ENCODE measurements at places on chromosomes 7 and 10.

DNA sequence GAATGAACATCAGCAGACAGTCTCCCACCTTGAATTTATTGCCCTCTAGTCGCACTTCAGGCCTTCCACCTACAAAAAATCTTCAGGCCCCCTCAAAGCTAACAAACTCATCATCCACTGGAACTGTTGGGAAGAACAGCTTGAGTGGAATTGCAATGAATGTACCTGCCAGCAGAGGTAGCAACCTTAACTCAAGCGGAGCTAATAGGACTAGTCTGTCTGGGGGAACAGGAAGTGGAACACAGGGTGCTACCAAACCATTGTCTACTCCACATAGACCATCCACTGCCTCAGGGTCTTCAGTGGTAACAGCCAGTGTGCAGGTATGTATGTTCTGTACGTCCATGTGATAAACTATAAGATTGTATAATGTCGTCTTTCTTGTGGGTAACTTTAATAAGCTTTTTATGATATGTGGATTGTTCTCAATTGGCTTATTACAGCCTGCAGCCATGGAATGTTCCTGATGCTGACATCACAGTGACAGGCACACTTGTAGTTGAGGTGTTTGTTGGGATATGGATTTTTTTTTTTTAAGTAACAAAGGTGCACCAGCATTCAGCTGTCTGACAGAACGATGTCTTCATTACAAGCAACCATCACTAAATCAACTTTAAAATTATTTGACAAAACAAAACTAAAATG is 53.3 kb downstream of the UBN2 start:
- no peak for DNase-seq

GRCh38 chr7:25696571-25696970 is 455.4 kb upstream of the NFE2L3 start:
- DNase-seq: no peak

DNA sequence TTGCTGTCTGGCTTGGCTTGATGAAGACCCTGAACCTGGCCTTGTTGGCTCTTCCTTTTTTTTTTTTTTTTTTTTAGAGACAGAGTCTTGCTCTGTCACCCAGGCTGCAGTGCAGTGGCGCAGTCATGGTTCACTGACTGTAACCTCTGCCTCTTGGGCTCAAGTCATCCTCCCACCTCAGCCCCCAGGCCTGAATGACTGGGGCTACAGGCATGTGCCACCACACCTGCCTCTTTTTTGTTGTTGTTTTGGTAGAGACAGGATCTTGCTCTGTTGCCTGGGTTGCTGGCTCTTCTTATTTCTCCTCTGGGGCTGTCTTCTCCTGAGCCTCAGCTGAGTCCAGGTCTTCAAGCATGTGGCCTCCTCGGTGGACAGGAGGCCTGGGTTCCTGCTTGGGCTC is 44.7 kb downstream of the PRF1 start:
- no peak for DNase-seq

GRCh38 chr10:60348982-60349381 is 40.7 kb downstream of the ANK3 start:
- DNase-seq: no peak

DNA sequence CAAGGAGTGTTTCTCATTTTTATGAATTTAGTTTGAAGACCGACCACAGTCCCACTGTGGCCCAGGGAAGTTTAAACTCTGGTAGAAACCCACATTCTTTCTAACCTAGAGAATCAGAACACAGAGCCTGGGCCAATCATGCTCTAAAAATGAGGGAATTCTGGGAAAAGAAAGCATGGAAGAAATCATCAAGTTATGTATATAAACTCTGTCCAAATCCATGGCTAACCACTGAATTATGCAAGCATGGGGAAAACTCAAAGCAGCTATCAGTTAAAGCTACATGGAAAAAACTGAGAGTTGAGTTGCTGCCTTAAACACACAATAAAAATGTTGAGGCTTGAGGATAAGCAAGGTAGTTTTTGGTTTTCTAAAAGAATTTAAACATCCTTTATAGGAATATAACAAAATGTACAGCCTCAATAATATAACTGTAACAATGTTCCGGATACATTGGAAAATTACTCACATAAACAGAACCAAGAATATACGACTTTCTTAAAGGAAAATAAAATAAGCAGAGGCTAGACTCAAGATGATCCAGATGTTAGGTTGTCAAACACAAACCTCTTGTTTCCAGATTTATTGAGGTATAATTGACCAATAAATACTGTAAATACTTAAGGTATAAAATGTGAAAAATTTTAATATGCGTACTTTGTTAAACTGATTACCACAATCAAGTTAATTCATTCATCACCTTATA is 311.2 kb upstream of the GNAI1 start:
- DNase-seq: no peak

- no peak for DNase-seq
These were observed 96.6 kb upstream of the KLF6 start for GRCh38 chr10:3881622-3882021.

DNA sequence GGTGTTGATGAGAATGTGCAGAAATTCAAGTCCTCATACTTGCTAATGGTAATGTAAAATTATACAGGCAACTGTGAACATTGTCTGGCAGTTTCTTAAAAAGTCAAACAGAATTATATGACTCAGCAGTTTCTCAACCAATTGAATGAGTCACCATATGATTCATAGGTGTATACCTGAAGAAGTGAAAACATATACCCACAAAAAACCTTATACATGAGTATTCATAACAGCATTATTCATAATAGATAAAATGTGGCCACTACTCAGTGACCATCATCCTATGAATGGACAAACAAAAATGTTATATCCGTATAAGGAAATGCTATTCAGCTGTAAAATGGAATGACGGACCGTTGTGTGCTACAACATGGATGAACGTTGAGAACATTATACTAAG is 253.5 kb downstream of the MALRD1 start:
- DNase-seq: no peak

GRCh38 chr10:98422182-98422581 is 7.2 kb upstream of the PYROXD2 start:
- DNase-seq: no peak

DNA sequence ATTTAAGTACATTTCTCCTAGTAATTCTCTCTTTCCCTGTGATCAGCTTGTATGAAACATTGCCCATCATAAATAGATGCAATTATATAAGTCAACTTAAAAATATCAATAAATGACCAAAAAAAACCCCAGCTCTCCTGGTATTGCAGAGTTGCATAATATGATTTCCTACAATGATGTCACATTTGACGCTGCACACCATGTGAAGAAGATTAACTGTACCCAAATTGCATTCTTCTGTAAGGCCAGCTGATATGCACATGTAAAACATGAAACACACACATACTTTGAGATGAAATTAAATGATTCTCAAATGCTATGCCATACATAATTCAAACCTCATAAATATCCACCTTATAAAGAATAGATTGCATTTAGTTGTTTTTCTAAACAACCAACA is 115.5 kb downstream of the AGMO start:
- no peak for DNase-seq

DNA sequence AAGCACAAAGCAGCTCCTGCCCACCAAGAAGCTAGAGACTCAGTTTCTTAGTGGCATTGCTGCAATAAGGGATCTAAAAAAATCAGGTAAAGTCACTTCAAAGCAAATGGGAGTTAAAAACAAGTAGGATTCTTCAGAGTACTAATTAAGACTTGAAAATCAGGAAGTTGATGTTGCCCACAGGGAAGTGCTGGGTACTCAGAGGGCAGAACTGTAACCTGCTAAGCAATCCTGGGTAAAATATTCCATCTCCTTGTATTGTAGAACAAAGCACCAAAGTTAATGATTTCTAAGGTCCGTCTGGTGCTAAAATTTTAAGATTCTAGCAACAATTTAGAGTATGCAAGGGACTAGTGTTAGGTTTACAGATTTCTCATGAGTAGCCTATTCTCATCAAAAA is 8.3 kb downstream of the PEX1 start:
- DNase-seq: no peak

DNA sequence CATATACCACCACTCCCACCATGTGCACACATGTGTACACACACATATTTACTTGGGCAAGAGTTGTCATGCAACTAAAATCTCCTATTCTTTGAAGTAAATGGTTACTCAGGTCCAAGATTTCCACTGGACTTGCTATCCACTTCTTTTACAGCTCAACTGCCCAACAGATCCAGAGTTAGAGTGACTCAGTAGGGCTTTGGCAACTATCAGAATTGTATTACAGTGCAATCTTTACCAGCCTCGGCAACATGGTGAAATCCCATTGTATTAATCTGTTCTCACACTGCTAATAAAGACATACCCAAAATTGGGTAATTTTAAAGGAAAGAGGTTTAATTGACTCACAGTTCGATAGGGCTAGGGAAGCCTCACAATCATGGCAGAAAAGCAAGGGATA is 51.9 kb upstream of the ABLIM1 start:
- no peak for DNase-seq

- no peak for DNase-seq
These were observed 6.5 kb downstream of the SUPV3L1 start for GRCh38 chr10:69186524-69186923.

- no peak for DNase-seq
These were observed 441.2 kb downstream of the PLXDC2 start for GRCh38 chr10:20257422-20257821.

DNA sequence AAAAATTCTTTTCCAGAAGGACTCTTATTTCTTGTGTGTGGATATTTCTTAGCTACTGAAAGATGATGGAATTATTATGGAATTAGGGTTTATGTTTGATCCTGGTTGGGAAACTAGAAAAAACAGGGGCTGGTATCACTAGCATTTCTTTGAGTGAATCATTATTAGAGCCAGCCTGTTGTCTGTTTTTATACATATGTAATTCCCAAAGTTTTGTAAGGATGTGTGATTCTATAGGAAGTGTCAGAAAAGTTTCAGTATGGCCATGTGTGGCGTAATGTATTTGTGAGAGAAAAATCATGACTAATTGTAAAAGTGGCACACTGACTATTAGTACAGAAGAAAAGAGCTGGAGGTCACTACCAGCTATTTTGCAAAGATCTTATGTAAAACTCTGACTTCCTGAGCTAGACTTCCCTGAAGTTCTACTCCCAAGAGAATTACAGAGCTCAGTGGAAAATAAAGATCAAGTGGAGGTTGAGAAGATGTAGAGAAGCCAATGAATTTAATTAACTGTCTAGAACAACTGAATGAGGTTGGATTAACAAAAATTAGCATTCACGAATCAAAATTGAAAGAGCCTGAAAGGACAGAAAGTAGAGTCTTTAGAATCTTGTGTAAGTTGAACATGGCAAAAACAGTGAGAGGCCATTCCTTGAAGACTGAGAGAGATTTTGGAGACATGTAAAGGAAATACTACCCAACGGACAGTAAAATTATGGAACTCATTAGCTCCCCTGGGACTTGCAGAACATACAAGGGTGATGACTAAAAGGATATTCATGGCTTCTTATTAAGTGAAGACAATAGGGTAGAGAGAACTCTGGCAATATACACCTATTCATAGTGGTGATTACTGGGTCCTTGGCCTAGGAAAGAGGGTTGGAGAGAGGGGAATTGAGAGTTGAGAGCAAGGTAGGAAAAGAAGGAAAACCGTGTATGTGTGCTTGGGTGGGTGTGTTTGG is 12.5 kb downstream of the ZNF365 start:
- no peak for DNase-seq

- no peak for DNase-seq
These were observed at the start of gene DPYSL4 for GRCh38 chr10:132186488-132187429. DPYSL4 (plus strand) TSS chr10:132186948; CDS start chr10:132187064, 116 bp downstream.

DNA sequence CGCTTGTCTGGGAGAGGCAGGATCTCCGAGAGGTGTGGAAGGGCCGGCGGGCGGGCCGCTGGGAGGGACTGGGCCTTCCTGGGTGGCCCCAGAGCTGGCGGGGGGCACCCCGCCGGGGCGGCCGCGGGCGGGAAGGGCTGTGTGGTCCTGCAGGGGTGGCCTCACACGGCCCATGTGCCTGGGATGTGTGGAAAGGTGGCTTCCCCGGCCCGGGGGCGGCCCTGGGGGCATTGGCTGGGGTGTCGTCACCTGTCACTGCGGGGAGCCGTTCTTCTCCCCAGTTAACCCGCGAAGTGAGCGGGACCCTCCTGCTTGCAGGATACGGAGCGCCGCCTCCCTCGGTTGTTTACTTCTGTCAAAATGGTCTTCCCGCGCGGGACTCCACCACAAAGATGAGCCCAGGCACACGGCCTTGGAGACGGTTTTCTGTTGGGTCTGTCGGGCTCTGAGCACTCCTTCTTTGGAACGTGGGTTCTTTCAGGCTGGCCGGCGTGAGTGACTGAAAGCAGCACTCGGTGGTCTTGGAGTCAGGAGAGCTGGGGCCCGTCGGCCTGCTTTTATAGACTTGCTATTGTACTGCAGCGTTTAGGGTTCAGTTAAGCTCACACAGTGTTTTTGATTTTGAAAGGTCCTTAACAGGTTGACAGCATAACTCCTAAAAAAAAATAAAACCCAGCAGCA is 700 bp downstream of the SMC3 start:
- peak; percentile 43 for DNase-seq

DNA sequence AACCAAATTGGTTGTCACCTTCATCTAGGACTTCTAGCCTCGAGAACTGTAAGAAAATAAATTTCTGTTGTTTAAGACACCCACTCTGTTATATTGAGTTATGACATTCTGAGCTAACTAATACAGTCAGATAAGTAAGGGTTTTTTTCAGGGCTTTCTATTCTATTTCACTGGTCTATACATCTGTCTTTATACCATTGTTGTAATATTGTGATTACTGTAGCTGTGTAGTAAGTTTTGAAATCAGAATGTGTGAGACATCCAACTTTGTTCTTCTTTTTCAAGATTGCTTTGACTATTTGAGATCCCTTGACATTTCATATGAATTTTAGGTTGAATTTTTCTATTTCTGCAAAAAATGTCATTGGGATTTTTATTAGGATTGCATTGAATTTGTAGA is 7.5 kb downstream of the IFIT1 start:
- no peak for DNase-seq

DNA sequence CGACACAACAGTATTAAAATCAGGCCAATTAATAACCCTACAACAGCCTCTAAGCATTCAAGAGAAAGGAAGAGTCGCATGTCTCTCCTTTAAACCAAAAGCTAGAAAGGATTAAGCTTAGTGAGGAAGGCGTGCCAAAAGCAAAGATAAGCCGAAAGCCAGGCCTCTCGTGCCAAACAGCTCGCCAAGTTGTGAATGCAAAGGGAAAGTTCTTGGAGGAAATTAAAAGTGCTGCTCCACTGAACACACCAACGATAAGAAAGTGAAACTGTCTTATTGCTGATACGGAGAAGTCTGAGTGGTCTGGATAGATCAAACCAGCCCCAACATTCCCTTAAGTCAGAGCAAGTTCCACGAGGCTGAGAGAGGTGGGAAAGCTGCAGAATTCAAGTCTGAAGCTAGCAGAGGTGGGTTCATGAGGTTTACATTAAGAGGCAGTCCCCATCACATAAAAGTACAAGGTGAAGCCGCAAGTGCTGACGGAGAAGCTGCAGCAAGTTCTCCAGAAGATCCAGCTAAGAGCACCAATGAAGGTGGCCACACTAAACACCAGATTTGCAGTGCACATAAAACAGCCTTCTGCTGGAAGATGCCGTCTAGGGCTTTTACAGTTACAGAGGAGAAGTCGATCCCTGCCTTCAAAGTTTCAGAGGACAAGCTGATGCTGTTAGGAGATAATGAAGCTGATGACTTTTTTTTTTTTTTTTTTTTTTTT is 194.8 kb downstream of the MAD1L1 start:
- peak; percentile 50 for DNase-seq

- no peak for DNase-seq
These were observed 306.6 kb upstream of the ZMIZ1 start for GRCh38 chr10:78762086-78762630.

All from body of pancreas (tissue), 4 donors.